Activated CD8-positive, alpha-beta memory T cell treated with anti-CD3 and anti-CD28 coated beads for 48 hours (primary cell): ENCODE measurements at places on chromosomes 2 and 18.

DNA sequence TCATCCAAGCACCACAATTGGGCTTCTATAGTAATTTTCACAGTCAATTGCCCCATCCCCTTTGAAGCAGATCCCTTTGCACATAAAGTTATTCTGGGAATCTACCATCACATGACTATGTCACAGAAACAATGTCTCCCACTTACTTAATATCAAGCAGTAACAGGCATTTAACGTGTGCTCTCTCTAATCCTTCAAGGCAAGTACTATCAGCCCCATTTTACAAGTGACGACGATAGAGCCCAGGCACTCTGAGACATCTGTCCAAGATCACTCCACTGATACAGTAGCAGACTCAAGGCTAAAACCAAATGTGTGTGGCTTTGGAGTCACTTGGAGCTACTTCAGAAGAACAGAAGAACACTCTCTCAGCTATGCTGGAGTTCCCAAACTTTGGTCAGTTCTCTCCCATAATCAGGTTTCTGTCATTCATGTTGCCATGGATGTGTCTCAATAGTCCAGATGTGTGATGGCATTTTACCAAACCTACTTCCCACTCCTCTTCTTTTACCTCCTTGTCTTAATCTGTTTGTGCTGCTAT lies 39.7 kb downstream of the PID1 start:
- no peak for DNase-seq

DNA sequence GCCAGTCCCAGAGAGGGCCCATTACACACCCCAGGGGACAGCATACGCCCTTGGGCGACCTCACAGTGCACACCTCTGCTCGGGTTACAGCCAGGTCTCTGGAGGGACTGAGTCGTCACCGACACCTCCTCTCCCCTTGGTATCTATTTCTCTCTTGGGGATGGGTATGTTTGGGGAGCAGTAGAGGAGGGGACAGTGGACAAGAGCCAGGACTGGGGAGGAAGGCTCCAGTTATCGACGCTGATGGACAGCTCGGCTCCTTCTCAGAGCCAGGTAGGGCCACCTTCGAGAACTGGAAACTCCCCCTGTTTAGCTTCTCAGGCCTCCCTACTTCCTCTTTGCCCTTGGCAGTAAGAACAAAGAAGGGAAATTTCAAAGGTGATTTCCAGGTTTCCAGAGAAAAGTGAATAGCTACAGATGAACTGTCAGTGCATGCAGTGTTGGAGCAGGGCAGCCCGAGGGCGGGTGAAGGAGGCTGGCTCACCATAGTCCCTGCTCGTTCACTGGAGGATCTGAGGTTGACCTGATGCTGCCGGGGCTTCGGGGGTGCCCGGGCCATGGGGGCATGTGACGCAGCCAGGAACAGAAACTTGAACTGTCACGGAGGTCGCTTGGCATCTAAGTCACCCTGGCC lies 4.4 kb upstream of the SEMA4C start:
- DNase-seq, result no peak

DNA sequence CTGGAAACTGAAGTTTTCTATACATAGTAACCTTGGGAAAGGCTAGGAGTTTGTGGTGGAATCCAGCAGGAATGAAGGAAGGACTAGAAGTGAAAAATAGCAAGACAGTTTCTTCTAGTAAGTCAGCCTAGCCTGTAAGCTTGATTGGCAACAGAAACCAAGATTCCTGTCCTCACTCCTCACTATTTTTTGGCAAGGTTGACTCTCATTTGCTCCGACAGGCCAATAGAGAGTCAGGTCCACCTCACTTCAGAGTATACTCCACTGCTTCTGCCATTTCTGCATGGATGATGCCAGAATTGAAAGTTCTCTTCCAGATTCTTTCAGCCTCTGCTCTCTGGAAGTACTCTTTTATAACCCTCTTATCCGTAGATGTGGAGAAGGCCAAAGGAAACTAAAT lies 352.4 kb downstream of the ZNF516 start:
- no peak for DNase-seq

- no peak for DNase-seq
Measured at GRCh38 chr2:221463241-221463896, 108.7 kb downstream of the EPHA4 start.

GRCh38 chr2:225761396-225761795 lies 361.9 kb downstream of the NYAP2 start:
- DNase-seq, result no peak

DNA sequence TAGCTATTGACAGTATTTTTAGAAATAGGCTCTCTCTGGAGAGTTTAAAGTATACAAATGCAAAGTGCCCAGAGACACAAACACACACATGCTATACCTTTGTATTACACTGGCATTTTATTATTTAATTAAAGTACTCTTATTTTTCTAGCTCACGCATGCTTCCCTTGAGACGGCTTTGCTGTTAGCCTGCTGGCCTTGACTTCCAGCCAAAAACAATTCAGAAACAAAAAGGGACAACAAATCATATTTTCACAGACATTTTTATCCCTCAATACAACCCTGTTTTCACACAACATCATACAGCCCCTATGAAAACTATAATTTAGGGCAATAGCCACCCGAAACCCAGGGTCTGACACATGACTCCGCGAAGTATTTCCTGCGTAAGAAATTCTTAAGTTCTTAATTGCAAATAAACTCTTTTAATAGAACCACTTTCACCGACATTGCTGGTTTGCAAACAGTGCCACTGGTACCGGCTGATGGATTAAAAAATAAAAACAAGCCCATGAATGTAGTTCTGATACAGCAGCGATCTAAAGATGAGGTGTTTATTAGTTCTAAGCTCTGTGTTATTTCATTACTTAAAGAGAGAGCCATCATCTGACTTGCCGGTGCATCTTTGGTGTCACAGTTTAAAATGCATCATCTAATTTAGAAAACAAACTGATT lies 185.1 kb downstream of the TCF4 start:
- no peak for DNase-seq

- DNase-seq, result no peak
Measured at GRCh38 chr2:62871506-62871905, 166.0 kb downstream of the EHBP1 start.

- DNase-seq, result no peak
Measured at GRCh38 chr18:50579061-50579774, 19.3 kb downstream of the MAPK4 start.

DNA sequence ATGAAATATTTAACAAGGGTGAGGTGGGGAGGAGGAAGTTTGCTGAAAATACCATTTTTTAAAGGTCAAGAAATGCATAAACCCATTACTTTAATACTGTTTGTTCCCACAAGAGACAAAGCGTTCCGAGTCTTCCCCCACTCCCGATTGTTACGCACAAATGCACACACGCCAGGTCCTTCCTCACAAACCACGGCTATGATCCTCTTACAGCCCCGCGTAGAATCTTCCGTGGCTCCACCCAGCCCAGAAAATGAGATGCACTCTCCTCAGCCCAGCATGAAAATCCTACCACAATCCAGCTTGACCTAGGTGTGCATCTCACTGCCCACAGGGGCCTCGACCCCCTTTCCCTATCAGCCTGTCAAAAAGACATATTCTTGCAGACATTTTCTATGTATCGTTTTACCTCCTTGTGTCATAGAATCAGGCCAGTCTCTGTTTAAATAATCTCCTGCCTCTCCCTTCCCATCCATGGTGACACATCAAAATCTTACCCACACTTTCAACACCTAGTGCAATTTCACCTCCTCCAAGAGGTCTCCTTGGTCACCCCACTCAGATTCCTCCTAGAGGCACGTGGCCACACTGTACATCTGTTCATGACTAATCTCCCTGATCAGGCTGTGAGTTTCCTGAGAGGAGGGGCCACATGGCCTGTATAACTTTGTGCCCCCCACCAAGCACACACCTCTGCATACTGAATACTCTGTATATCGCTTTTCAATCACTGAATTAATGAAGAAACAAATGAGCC lies 491.0 kb upstream of the KLHL29 start:
- no peak for DNase-seq

DNA sequence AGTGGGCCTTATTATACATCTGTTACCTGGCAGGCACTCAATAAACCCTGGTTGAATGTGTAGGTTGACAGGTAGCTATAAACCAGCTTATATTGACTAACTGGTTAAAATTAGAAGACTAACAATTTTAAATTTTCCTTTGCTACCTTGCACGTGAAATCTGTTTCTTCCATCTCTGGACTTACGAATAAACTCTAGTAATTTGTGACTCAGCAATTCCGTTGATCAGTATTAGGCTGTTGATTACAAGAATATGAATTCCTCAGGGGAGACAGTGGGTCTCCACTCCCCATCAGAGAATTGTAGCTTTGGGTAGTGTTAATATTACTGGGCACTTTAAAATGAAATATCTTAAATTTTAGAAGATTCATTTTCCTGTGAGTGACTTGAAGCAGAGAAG lies 137.8 kb upstream of the SP5 start:
- no peak for DNase-seq

GRCh38 chr18:52602820-52603219 lies 262.8 kb downstream of the DCC start:
- no peak for DNase-seq

GRCh38 chr18:34224423-34225217 lies at the start of gene NOL4:
NOL4 (minus strand) TSS chr18:34224913; CDS start chr18:34223253, 1,660 bp downstream.
- DNase-seq, result no peak

DNA sequence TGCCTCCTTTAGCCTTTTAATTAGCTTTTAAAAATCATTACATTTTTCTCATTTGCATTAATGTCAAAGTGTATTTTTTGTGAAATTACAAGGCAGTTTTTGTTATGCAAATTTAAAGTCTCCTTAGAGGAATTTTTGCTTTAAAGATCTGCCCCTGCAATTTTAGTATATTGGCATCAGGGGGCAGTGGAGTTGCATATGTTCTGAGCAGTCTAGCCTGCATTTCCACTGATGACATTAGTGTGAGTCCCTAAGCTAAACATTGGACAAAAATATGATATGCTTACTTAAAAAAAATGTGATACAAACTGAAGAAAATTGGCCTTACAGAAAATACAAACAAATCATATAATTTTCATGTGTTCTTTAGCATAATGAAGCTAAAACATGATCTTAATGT lies 426.5 kb downstream of the SLC4A3 start:
- no peak for DNase-seq

GRCh38 chr2:102239344-102239743 lies 52.5 kb downstream of the IL1RL2 start:
- no peak for DNase-seq

GRCh38 chr2:186588421-186588820 lies 1.4 kb upstream of the ITGAV start:
- no peak for DNase-seq

DNA sequence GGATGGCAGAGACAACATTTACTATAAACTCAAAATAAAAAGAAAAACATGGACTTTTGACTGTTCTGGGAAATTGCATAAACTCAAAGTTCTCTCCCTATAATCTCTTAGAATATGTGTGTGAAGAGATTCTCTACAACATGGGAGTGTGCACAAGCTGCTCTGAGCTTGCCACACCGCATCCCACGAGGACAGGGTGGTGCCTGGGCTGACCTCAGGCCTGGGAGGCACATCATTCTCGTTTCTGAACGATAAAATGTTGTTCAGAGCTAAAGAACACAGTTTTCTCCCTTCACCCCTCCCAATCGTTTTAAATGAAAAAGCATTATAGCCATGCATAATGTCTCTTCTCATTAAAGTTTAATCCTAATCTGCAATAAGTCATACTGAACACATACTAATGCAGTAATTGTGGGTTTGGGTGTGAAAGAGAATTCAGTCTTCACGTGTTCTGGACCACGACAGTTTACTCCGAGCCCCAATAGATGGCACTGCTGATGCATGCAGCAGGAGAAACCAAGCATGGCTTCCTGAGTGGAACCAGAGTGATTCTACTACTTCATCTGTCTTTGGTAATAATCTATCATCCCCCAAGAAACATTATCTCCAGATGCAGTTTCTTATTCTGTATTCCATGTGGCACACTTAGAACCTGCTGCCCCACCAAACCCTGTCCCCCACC lies 46.9 kb upstream of the LAMA1 start:
- no peak for DNase-seq

- no peak for DNase-seq
Measured at GRCh38 chr2:84257831-84258230, 201.2 kb downstream of the SUCLG1 start.

DNA sequence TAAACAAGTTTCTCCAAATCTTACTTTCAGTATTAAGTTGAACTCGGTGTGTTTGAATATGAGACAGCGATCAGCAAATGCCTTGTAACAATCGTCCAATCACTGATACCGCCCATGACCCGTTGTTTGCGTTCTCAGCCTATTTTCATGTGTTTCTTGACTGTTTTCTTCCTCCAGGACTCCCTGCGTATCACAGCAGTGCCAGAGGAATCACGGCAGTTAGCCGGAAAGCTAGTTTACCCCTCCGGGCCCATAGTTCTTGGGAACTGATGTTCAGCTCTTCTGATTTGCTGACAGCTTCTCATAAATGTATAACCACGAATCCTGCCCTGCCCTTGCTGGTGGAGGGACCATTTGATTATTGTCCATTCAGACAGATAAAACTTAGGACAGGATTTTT lies 42.2 kb upstream of the TPO start:
- DNase-seq, result no peak

DNA sequence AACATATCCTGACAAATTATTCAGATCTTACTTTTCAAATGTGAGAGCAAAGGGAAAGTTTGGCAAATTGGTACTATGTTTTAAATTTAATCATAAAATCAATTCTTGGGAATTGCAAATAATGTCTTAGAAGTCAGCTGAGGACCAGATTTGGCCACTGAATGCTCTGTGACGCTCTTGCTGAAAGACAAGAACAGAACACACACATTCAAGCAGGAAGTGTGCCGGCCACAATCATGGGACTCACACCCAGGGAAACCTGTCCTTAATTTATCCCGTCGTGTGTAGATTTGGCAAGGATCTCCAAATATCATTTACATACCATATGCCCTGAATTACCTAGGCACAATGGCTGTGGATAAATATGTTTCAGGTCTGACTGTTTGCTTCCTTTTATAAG lies 253.1 kb downstream of the TCF4 start:
- no peak for DNase-seq

DNA sequence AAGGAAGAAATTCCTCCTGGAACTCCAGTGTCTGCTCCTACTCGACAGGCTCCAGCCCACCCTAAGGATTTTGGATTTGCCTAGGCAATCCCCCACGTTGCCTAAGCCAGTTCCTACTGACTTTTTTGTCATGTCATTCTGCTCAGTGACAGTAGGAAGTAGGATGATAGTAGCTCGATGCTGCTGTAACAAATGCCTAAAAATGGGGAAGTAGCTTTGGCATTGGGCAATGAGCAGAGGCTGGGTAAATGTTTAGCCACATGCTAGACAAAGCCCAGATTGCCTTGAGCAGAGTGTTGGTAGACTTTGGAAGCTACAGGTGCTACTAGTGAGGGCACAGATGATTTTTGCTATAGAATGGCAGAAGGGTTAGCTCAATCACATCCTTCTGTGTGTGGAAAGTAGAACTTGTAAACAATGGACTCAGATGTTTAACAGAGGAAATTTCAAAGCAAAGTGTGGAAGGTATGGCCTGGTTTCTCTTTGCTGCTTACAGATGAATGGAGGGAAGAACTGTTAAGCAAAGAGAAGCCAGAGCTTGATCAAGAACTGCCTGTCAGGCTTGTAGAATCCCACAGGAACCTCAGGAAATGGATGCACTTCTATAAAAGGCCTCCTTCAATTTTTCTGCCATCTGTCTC lies 154.8 kb downstream of the RNF144A start:
- DNase-seq, result no peak
